Fibroblast of lung (primary cell): ENCODE measurements at places on chromosomes 13 and 19. TPM values are rescaled to one million over a fixed set of nuclear protein-coding genes. Genes with fewer than 3 reads are reported as not detected.

PCP2 gene
- not detected in 2 replicates for total RNA-seq

ZSCAN5A gene
- 5.9 and 6.3 TPM in 2 replicates for total RNA-seq

PRR20A gene
- total RNA-seq = not detected in 2 replicates

CALR3 gene
- not detected in 2 replicates for total RNA-seq

ENOX1 gene
- total RNA-seq = 4.4 and 7.6 TPM in 2 replicates

STARD13 gene
- total RNA-seq = 16.2 and 44.6 TPM in 2 replicates

MEIOSIN gene
- not detected in 2 replicates for total RNA-seq

TEX29 gene
- total RNA-seq = 0.51 and 1.7 TPM in 2 replicates
